ENCODE measurements at places on chromosomes 2 and 18. TPM values are rescaled to one million over a fixed set of nuclear protein-coding genes. Genes with fewer than 3 reads are reported as not detected.

GRCh38 chr2:187552828-187553681 is 1.2 kb downstream of the TFPI start:
- H3K27ac ChIP-seq: no peak overlapping the region
- H3K27me3 ChIP-seq: no peaks in the 10 kb centered on the region
- DNase-seq: no peak
- no peaks in the 10 kb centered on the region for H3K36me3 ChIP-seq

GRCh38 chr2:204386668-204387067 is 158.6 kb upstream of the PARD3B start:
- no peak overlapping the region for H3K27ac ChIP-seq
- H3K36me3 ChIP-seq: no peaks in the 10 kb centered on the region
- no peak overlapping the region for H3K4me3 ChIP-seq
- no peaks in the 10 kb centered on the region for H3K4me1 ChIP-seq
- DNase-seq: no peak
- no peaks in the 10 kb centered on the region for H3K27me3 ChIP-seq

DNA sequence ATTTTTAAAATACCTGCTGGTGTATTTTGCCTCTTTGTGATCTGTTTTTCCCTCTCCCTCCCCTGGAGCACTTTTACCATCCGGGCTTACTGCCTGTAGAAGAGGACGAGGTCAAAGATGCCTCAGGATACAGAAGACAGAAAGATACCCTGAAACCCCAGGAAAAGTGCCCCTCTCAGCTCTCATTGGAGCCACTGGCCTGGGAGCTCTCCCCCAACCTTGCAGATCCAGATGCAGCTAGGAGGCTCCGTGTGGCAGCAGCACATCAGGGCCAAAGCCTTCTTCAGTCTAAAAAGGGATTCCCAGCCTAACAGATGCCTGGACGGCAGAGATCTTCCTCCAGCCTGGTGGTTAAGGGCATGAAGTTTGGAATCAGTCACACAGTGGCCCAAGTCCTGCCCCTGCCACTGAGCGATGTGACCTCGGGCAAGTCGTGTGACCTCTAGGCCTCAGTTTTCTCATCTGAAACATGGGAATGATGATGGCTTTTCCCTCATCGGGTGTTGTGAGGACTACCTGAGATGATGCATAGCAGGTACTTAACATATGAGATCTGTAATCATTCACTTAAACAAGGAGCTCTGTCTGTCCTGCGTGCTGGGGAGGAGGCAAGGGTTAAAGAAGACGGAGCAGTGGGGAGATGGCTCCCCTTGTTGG is 239.4 kb downstream of the DYSF start:
- H3K27ac ChIP-seq: no peak overlapping the region
- H3K27me3 ChIP-seq: no peaks in the 10 kb centered on the region
- no peak overlapping the region for H3K4me3 ChIP-seq
- no peak for DNase-seq

GRCh38 chr2:37582481-37583220 is 88.8 kb downstream of the CDC42EP3 start:
- no peak for DNase-seq
- no peak overlapping the region for H3K27ac ChIP-seq
- H3K4me1 ChIP-seq: peaks cover 19% of the 10 kb centered on the region
- H3K4me3 ChIP-seq: no peak overlapping the region
- H3K36me3 ChIP-seq: no peaks in the 10 kb centered on the region
- H3K27me3 ChIP-seq: no peaks in the 10 kb centered on the region

DNA sequence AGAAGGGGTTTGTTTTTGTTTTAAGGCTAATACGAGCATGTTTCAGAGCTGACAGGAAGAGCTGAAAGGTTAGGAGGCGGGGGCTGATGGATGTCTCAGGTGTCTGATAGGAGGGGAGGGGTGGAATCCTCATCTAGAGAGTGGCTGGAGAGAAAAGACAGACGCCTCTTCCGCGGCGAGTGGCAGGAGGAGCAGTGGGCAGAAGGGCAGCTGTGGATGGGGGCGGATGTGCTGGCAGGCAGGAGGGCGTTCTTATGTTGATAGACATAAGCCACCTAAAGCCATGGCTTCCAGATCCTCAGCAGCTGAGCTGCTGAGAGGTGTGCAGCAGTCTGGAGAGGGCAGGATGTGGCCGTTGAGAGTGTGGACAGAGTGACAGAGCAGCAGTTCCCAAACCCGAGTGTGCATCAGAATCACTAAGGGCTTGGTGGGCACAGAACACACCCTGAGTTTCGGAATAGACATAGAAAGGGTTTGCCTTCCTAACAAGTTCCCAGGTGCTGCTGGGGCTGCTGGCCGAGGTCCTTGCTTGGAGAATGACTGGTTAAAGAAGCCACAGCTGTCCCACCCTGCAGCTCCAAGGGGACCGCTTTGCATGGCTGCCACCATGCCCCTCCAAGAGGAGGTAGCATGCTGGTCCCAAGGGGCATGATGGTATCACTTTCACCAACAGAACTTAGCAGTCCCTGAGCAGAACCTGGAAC is 3.0 kb upstream of the ITM2C start:
- H3K27ac ChIP-seq: no peak overlapping the region
- no peak for DNase-seq
- H3K4me3 ChIP-seq: no peak overlapping the region

DNA sequence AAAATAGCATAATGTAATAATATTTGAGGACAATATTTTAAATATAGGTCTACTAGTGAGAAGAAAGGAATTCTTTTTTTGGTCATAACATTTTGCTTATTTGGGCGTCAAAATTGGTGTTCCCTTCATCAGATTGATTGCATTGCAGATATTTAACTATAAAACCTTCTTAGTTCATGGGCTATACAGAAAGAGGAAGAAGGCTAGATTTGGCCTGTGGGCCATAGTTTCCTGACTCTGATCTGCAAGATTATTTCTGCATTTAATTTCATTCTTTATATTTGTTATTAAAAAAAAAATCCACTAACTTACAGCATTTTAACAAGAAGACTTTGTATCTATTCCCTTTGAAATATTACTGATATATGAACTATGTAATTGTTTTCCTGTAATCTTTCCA is 31.9 kb downstream of the PIKFYVE start:
- no peak overlapping the region for H3K27ac ChIP-seq
- no peaks in the 10 kb centered on the region for H3K27me3 ChIP-seq
- H3K4me3 ChIP-seq: no peak overlapping the region
- no peak for DNase-seq
- no peaks in the 10 kb centered on the region for H3K4me1 ChIP-seq

GRCh38 chr2:237532160-237532559 is 34.2 kb upstream of the PRLH start:
- no peaks in the 10 kb centered on the region for H3K27me3 ChIP-seq
- no peaks in the 10 kb centered on the region for H3K36me3 ChIP-seq
- no peak overlapping the region for H3K27ac ChIP-seq
- no peak for DNase-seq

DNA sequence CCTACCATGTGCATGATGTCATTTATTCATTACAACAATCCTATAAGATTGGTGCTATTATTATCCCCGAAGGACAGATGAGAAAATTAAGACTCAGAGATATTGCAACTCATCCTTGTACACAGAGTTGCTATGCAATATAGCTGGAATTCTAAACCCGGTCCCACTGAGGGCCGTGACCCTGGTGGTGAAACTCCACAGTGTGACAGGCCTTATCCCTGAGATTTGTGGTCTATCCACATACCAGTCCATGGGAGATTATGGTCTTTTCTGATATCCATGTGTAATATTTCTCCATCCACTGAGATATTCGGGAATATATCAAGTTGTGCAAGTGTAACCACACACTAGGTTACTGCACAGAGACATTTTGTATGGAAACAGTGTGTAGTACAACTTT is 305.2 kb downstream of the TXNL1 start:
- no peak overlapping the region for H3K4me3 ChIP-seq
- no peaks in the 10 kb centered on the region for H3K27me3 ChIP-seq
- no peaks in the 10 kb centered on the region for H3K36me3 ChIP-seq

GRCh38 chr2:209768557-209768956 is 3.1 kb upstream of the UNC80 start:
- no peak overlapping the region for H3K4me3 ChIP-seq
- no peaks in the 10 kb centered on the region for H3K27me3 ChIP-seq
- DNase-seq: no peak
- H3K4me1 ChIP-seq: peaks cover 4% of the 10 kb centered on the region

DNA sequence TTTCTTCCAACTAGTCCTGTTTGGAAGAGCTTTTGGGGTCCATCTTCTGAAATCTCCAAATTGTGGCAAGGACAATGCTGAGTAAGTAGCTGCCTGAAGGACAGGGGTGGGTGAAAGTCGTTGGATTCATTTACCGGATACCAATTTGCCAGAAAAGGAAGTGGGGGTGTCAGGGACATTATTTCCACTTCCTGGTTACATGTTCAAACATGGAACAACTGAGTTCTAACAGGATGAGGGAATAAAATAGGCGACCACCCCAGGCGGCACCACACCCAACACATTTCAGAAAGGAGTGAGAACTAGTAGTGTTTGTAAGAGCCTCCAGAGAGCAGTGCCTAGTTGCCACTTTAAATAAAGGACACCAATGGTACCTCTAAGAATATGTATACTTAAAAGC is 158.6 kb upstream of the SERTAD2 start:
- no peak overlapping the region for H3K4me3 ChIP-seq
- peak; percentile 22 for DNase-seq
- no peak overlapping the region for H3K27ac ChIP-seq
- no peaks in the 10 kb centered on the region for H3K4me1 ChIP-seq

- DNase-seq: no peak
- H3K4me3 ChIP-seq: no peak overlapping the region
- H3K27ac ChIP-seq: no peak overlapping the region
- no peaks in the 10 kb centered on the region for H3K4me1 ChIP-seq
- no peaks in the 10 kb centered on the region for H3K36me3 ChIP-seq
Measured at GRCh38 chr2:160639472-160639871, 145.9 kb upstream of the RBMS1 start.

- no peak overlapping the region for H3K27ac ChIP-seq
- H3K4me3 ChIP-seq: no peak overlapping the region
- H3K27me3 ChIP-seq: no peaks in the 10 kb centered on the region
- no peaks in the 10 kb centered on the region for H3K36me3 ChIP-seq
- peaks cover 14% of the 10 kb centered on the region for H3K4me1 ChIP-seq
Measured at GRCh38 chr2:164677271-164677670, 56.0 kb upstream of the GRB14 start.

DNA sequence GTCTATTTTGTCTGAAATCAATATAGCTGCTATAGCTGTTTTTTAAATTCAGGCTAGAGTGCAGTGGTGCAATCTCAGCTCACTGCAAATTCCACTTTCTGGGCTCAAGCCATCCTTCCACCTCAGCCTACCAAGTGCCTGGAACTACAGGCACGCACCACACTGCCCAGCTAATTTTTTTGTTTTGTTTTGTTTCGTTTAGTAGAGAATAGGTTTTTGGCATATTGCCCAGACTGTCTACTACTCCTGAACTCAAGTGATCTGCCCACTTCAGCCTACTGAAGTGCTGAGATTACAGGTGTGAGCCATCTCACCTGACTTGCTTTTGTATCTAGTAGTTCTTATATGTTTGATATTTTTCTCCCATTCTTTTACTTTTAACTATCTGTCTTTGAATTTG is 259.7 kb downstream of the CDH19 start:
- H3K4me3 ChIP-seq: no peak overlapping the region
- no peaks in the 10 kb centered on the region for H3K27me3 ChIP-seq
- no peaks in the 10 kb centered on the region for H3K4me1 ChIP-seq
- no peak overlapping the region for H3K27ac ChIP-seq
- no peak for DNase-seq

Gene PIAS2
- 44.5 TPM for total RNA-seq

Gene HJURP
- total RNA-seq: 0.28 TPM

Gene C2orf72
- 0.53 TPM for total RNA-seq

Gene FAM237A
- not detected for total RNA-seq

Gene SPATA3
- total RNA-seq: not detected
